Activated CD4-positive, CD25-positive, alpha-beta regulatory T cell treated with anti-CD3 and anti-CD28 coated beads, Interleukin-2, amount 50 U/mL, for 16 hours (primary cell): ENCODE measurements at places on chromosomes 1 and 21.

DNA sequence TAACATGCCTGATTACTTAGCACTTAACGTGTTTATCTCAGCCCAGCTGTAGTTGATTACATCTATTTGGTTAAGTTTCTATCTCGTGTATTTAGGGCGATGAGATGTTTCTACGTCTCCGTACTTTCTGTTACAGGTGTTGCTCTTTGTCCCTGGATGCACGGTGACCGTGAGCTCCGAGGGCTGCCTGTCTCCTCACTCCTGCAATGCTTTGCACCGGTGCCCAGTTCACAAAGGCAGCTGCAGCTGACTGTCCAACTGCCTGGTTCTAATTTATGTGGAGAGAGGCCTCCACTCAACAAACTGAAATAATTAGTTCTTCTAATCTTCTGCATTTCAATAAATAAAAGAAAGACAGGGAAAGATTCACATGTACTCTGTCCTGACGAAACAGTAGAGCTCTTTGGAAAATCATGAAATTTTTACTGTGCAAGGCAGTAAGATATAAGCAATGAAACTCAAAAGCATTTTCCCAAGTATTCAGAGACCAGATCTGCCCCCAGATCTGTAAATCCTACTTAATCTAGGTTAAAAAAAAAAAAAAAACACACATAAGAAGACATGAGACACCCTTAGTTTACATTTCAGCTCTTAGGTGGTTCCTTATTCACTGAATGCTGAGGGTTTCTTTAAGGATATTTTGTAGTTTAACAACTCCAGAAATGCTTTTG, 108.2 kb downstream of the TGFBR3 start:
- no peak for DNase-seq

GRCh38 chr1:180923887-180924286, 11.2 kb downstream of the KIAA1614 start:
- no peak for DNase-seq

DNA sequence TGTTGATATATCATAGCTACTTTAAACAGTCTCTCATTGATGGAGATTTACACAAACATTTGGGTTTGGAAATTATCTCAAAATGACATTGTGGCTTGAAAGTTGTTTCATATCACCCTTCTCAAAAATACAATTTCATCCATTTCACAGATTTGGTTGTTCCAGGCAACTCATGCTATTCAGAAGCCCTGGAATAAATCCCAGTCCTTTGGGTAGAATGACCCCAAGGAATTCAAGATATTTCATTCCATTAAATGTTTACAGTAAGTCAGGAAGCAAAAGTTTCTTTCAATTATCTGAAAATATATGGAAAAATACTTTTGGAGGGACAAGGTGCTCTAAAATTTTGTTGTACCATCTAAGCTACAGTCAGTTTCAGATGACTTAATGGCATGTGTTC, 27.1 kb downstream of the MPZL1 start:
- no peak for DNase-seq

- DNase-seq, result no peak
Measured at GRCh38 chr1:158813164-158813563, 18.0 kb upstream of the MNDA start.

- no peak for DNase-seq
Measured at GRCh38 chr1:178055779-178056471, 38.0 kb upstream of the RASAL2 start.

DNA sequence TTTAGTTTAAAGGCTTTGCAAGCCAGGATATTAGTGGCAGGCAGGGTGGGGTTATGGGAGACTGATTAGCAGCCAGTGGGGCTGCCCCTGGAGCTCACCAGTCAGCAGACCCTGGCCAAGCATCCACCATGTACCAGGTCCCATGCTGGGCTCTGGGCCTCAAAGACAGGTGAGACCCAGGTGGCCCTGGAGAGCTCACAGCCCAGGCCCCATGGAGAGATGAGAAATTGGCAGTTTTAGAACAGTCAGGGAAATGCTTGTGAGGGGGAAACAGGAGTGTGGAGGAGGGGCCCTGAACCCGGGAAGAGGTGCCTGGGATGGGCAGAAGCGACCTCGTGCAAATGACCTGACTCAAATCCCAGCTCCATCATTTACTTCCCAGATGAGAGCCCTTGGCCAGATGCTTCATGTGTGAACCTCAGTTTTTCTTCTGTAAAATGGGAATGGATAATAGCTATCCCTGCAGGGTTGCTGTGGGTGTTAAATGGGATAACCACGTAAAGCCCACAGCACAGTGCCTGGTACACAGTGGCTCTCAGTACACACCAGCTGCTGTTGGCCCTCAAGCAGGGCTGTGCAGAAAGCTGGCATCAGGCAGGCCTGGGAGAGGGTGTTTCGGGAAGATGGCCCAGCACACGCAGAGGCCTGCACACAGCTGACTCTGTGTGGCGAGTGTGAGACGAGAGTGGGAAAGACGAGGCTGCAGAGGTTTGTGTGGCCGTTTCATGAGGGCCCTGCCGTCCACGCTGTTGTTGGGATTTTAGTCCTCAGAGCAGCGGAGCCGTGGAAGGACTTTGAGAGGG, 518.5 kb downstream of the PTPRU start:
- no peak for DNase-seq

DNA sequence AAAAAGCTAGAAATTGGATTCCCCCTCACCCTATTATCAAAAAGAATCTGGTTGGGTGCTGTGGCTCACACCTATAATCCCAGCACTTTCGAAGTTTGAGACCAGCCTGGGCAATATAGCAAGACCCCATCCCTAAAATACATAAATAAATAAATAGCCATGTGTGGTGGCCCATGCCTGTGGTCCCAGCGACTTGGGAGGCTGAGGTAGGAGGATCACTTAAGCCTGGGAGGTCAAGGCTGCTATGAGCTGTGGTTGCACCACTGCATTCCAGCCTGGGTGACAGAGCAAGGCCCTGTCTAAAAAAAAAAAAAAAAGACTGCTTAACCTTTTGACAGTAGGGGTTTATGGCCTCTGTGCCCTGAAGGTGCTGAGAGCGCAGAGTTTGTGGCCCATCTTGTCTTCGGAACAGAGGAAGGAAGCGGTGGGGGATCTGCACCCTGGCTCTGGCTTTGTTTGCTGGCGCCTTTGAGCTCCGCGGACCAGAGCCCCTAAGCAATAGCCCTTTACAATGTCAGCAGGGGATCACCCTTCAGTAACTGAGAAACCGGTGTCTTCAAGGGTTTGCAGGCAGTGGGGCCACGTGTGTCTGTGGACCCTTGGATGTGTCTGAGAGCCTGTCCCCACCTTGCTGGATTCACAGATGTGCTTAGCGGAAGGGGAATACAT, 22.1 kb downstream of the SLC2A7 start:
- no peak for DNase-seq

- DNase-seq, result no peak
Measured at GRCh38 chr1:109025694-109026093, 16.2 kb downstream of the WDR47 start.

- DNase-seq, result no peak
Measured at GRCh38 chr1:46284058-46284457, 19.4 kb downstream of the LRRC41 start.

GRCh38 chr1:36751525-36751924, 268.8 kb upstream of the CSF3R start:
- DNase-seq, result no peak

DNA sequence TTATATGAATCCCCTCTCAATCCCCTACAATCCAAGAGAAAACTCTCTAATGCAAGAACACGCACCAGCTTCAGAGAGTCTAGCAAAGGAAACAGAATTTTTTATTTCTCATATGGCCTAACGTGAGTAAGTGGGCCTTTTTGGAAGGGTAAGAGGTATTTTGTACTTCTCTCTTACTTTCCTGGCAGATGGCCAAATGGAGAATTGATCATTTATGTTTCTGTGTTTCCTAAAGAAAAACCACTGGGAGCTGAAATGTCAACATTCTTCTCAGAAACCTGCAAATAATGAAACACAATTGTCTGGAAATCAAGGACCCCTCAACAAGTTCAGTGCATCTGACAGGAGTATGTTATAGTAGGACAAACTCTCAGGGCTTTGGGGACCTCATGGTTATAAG, 176.4 kb upstream of the C8B start:
- no peak for DNase-seq

DNA sequence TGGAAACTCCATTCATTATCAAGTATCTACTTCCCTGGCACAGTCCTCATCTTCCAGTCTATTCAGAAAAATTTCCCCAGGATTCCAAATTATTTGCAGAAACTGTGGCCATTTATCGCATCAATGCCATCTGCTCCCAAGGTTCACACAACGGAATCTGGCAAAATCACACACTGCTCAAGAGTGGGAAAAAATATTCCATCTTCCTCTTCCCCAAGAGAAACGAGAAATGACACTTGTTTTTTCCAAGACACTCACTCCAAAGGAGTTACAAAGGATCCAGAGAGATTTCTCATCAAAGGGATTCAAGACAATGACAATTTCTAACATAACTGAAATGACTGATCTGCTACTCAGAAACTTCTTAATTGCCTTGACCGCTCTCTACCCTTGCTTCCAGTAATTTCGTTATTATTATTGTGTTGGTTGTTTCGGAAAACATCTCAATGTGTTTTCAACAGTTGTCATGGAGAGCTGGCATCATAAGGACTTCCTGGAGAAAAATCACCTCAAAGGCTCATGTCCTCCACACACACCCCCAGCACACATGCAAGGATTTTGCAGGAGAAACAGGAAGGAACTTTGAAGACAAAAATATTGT, 128.0 kb downstream of the PSMG1 start:
- DNase-seq, result no peak

- DNase-seq, result no peak
Measured at GRCh38 chr1:223486366-223486765, 93.2 kb downstream of the CCDC185 start.

DNA sequence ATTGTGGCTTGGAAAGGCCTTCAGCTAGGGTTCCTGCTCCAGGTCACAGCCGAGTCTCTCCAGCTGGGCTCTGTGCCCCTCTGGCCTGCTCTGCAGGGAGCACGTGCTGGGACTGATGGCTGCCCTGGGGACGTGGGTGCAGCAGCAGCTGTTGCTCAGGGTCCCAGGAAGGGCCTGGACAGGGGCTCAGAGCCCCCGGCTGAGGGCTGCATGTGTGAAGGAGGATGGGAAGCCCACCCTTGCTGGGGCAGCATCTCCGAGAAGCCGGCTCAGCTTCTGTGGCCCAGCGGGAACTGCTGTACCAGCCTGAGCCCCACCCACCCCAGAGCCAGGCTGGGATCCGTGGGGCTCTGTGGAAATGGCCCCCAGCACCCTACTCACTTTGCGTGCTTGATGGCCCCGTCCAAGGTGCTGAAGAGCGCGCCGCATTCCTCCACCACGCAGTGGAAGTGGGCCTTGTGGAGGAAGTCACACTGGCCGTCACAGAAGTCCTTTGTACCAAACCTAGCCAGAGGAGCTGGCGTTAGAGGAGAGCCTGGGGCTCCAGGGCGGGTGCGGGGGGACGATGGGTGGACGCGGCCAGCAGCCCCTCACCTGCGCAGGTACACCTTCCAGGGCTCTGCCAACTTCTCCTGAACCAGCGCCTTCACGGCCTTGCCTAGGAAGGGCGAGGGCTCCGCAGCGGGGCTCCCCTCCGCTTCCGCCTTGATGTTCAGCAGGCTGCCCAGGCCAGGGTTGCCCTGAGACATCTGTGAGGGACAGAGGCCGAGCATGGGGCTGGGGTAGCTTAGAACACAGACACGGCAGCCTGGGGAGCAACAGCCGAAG, 147.5 kb downstream of the CASZ1 start:
- no peak for DNase-seq

GRCh38 chr1:53461323-53462044, 2.3 kb downstream of the DMRTB1 start:
- no peak for DNase-seq

DNA sequence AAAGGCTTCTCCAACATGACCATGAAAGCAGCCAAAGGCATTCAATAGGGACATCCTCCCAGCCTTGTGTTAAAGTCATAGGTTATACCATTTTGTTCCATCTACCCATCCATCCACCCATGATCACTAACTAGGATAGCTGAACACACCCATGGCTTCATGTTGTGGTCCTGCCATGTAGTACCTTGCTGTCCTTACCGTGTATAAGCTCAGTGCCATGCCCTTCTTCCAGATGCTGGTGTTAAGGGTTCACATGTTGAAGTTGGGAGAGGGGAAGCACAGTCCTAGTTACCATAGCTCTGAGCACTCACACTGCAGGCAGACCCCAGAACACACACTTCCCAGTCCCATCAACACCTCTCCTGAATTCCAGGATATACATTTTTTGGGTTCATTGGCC, 51.5 kb downstream of the ATP5PO start:
- DNase-seq, result no peak

DNA sequence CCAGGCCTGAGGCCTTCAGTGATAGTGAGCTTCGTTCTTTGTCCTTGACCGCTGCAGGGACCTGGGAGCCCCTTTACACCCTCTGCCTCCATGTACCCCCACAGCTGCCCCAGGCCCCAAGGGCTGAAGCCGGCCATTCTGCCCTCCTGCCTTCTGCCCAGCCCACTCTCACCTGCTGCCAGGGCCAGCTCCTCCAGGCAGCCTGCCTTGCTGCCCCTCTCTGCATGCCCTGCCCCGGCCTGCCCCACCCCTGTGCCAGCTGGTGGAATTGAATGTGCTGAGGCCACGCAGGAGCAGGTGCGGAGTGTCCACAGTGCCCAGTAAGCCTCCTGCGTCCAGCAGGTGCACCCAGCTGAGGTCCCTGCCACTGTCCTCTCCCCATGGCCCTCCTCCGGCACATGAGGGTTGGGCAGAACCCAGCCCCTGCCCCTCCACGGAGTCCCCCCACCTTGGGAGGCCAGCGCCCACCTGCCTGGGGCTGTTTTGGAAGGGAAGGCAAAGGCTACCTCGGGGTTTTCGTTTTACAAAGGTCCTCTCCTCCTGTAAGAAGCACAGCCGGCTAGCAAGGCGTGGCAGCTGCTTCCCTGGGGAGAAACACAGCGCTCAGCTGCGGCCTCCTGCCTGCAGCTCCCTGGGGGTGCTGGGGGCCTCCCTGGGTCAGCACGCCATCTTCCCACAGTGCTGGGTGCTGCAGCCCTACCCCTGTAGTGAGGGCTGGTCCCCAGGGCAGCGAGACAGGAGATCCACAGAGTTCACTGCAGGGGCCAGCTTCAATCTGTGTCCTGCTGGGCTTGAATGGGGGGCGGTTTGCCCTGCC, 21.0 kb downstream of the MMEL1 start:
- no peak for DNase-seq
